ENCODE measurements at places on chromosomes 6 and 20. TPM values are rescaled to one million over a fixed set of nuclear protein-coding genes. Genes with fewer than 3 reads are reported as not detected.

GRCh38 chr6:4901386-4902061, 102.3 kb downstream of the RPP40 start:
- no peak for DNase-seq

DNA sequence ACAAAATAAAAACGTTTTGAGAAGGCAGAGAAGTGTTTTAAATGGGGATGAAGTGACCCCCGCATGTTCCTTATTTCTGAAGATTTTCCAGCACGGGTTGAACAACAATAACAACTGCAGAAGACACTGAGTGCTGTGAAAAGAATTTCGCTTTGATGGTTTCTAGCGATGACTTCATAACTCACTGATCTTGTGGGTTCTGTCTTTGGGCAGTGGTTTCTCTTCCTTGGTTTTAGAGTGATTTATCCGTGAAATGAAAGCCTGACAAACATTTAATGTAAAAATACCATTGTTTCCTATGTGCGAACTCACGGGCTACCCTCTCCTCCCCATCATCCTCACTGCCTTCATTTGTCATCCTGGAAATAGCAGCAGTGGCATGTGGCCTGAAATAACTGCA, 793.9 kb downstream of the QKI start:
- DNase-seq = no peak

GRCh38 chr6:148240861-148241477, 101.7 kb upstream of the SASH1 start:
- DNase-seq = no peak

- DNase-seq = no peak
Measured at GRCh38 chr6:137332637-137333280, 113.6 kb upstream of the IFNGR1 start.

DNA sequence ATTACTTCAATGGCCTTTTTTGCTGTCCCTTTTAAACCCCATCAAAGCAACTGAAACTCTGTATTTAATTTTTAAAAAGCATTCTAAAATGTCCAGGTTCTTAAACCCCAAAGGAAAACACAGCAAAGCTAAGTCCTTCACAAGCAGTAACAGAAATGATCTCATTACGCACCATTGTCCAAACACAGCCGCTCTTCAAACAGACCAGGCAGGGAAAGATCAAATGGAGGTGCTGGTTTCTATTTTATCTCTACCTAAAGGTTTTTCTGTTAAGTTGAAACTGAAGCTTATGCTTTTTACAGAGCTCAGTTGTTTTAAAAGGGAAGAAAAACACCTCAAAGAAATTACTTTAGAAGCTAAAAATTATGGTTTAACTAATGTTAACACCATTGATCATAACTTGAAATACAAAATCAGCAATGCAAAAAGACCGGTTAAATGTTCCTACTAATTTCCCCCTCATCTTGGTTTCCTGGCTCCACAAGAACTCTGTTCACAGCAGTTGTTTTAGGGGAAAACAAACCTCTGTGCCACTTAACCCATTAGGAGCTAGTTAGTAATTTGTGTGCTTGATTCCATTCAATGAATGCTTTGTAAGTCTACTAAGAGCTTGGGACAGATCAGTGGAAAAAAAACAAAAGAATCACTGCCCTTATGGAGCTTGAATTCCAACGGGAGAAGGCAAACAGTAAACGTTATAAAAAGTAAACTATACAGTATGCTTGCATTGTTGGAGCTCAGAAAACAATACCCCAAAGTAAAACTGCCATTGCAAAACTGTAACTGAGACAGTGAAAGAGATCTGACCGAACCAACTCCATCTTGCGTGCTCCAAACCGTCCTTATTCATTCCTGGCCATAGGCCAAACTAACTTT, 87.4 kb downstream of the CD24 start:
- DNase-seq = no peak

Gene ADGRF1
- total RNA-seq = not detected

Gene DEFB123
- total RNA-seq = not detected

Gene CEP162
- 34.6 TPM for total RNA-seq

DNA sequence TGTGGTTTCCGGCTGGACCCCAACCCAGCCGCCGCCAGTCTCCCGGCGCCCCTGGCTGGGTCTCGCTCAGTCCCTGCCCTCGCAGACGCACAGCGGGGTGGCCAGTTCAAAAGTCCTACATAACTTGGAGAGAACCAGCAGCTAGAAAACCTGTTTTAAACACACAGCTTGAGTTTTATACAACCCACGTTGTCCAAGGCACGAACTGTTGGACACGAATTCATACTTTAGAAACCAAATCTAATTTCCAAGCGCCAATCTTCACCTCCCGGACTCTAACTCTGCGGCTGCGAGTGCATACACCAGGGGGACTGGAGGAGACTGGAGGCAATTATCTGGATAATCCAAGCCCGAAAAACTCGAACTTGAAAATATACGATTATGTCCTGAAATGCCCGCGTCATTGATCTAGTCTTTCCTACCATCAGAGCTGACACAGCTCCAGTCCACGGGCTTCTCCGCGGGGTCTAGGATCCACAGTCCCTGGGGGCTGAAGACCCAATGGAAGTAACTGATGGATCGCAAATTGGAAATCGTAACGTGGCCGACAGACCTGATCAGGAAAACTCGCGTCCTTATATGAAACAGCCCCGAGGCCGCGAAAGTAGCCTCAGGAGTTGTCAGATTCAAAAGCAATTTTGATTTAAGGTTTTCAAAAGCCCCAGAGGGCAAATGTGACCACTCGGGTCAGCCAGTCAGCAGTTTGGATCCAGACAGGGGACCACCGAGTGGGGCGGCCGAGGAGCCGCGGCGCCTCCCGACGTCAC, 843 bp upstream of the HEY2 start:
- no peak for DNase-seq

GRCh38 chr20:38164624-38165088, 414 bp downstream of the TGM2 start:
- no peak for DNase-seq

Gene PMEPA1
- total RNA-seq = 6.1 TPM

Gene RNASET2
- total RNA-seq = 16.7 TPM

GRCh38 chr20:62924442-62925075, 1.7 kb downstream of the DIDO1 start:
- DNase-seq = no peak

DNA sequence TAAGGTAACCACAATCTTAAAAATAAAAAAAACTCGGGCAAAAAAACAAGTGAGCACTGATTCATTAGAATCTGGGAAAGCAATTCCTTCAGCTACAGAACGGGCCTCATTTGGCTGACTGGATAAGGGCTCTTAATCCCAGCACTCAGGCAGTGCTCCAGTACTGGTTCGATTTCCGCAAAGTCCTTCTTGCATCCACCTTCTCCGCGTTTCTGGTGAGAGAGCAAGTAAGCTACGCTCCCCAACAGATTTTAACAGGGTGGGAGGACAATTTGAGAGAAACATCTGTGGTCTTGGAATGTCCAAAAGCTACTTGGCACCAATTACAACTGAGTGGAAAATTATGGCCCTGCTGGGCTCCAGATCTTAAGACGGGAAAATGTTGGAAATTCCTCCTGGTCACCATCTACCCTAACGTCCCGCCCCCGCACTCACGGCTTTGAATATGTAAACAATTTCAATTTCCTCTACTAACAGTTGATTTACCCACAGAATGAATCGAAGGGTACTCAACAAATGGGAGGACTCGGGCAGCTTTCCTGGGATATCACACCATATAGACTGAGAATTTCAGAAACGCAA, 18.1 kb upstream of the ZSCAN9 start:
- DNase-seq = no peak

All from frontal cortex (tissue), 4 donors.